ENCODE measurements at places on chromosomes 3 and 15. TPM values are rescaled to one million over a fixed set of nuclear protein-coding genes. Genes with fewer than 3 reads are reported as not detected.

Gene CTXND1
- polyA plus RNA-seq = 1.5 TPM

Gene C3orf38
- 9.9 TPM for polyA plus RNA-seq

Gene CHRM5
- 4.4 TPM for polyA plus RNA-seq

Gene CFAP20DC
- 3.1 TPM for polyA plus RNA-seq

Gene BOC
- polyA plus RNA-seq = 23.3 TPM

Gene NRG4
- 0.78 TPM for polyA plus RNA-seq

Gene PXYLP1
- polyA plus RNA-seq = 21.3 TPM

Gene DZIP1L
- polyA plus RNA-seq = 1.4 TPM

Gene MKRN3
- 6.5 TPM for polyA plus RNA-seq

Gene TTC21A
- 1.7 TPM for polyA plus RNA-seq

Gene SETMAR
- polyA plus RNA-seq = 9.5 TPM

Measured in brain (organoid and tissue), 16 donors.